Pulmonary artery endothelial cell (primary cell): ENCODE measurements at places on chromosomes 7 and 10.

GRCh38 chr7:108002726-108003598, at the start of gene LAMB1:
TSS of gene LAMB1 (minus strand) at chr7:108003161. CDS start at chr7:108002885, 276 bp downstream.
- no peak for DNase-seq

DNA sequence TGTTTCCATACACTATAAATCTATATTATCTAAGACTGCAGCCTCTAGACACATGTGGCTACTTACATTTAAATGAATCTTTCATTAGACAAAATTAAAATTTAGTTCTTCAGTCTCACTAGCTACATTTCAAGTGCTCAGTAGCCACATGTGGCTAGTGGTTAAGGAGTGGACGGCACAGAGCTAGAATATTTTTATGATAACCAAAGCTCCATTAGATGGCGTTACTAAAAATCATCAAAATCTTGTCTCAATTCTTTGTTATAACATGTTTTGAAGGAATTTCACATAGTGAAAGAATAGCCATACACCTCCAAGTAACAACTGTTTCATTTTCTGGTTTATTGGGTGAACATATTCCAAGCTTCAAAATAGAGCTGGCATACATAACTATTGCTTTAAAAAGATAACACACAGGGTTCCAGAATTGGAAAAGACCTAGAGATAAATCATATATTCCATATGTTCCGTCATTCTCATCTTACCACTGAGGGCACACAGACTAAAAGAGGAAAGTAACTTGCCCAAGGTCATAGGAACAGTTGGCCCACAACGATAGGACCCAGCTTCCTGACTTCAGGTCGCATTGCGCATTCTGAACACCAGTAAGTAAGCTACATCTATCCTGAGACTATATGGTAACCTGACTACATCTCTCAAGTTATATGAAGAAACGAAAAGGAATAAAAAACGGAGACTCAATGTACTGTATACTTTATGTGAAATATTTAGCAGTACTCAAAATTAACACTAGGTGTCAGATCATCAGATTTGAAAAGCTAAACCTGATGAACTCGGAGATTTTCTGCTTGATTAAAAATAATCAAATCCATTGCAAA, 66.6 kb downstream of the CAV1 start:
- no peak for DNase-seq

GRCh38 chr10:3748484-3748883, 36.5 kb downstream of the KLF6 start:
- DNase-seq = no peak

GRCh38 chr10:47330366-47330765, 8.1 kb downstream of the GDF2 start:
- no peak for DNase-seq

DNA sequence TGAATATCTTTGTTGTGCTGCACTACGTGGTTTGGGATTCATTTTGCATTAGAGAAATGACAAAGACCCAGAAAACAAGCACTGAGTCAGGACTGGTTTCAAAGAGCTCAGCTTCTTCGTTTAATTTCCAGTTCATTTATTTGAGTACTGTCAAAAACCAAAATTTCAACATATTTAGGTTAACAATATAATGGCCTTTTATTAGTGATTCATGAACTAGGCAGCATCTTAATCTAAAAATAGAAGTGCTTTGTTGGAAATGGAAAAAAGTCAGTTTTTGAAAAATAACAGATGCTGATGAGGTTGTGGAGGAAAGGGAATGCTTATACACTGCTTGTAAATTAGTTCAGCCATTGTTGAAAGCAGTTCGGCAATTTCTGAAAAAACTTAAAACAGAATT, 856.4 kb downstream of the LRMDA start:
- no peak for DNase-seq
